ENCODE measurements at places on chromosomes 1 and 21. TPM values are rescaled to one million over a fixed set of nuclear protein-coding genes. Genes with fewer than 3 reads are reported as not detected.

The DMAP1 gene
- total RNA-seq = 28.4 TPM

The LAD1 gene
- 44.0 TPM for total RNA-seq

The MARK1 gene
- 0.84 TPM for total RNA-seq

- no peak for DNase-seq
These were observed 86.9 kb downstream of the STUM start for GRCh38 chr1:226635456-226635941.

- DNase-seq = no peak
These were observed 51.8 kb downstream of the FBXO42 start for GRCh38 chr1:16300436-16300835.

GRCh38 chr1:100720101-100720500 is 559 bp downstream of the VCAM1 start:
- no peak for DNase-seq

- DNase-seq = no peak
These were observed 152.9 kb downstream of the CLIC6 start for GRCh38 chr21:34821717-34822116.

DNA sequence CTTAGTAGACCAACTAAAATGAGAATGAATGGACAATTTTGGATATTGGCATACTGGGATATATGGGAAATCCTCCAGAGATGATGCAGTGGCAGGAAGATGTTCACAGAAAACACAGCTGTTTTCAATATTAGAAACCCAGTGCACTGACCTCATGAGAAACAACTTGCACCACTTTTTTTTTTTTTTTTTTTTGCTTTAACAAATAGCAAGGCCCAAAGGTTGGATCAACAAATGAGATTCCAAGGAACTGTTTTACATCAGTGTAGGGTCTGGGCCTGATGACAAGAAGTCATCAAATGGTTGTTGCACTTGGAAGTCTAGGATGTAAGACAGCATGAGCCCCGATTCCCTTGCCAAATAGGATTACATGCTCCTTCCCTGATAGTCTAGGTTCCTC is 110.7 kb downstream of the SLC25A24 start:
- DNase-seq = no peak

Data from pancreas (tissue), 10 donors.